GM12865 (cell line): ENCODE measurements at places on chromosomes 7 and 10.

GRCh38 chr10:11331726-11332125, 279.7 kb downstream of the USP6NL start:
- DNase-seq: no peak

GRCh38 chr10:122962405-122962804, 8.4 kb upstream of the C10orf88 start:
- no peak for DNase-seq

DNA sequence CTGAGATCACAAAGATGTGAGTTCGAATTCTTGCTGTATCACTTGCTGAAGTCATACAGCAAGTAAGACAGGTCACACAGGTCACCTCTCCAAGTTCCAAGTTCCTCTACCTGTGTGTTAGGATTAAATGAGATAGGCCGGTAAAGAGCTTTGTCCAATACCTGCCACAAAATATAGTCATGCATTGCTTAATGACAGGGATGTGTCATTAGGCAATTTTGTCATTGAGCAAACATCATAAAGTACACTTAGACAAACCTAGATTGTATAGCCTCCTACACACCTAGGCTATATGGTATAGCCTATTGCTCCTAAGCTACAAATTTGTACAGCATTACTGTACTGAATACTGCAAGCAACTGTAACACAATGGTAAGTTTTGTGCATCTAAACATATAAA, 469.4 kb downstream of the KCNMA1 start:
- DNase-seq: no peak

GRCh38 chr10:34186745-34187144, 628.4 kb downstream of the PARD3 start:
- no peak for DNase-seq

DNA sequence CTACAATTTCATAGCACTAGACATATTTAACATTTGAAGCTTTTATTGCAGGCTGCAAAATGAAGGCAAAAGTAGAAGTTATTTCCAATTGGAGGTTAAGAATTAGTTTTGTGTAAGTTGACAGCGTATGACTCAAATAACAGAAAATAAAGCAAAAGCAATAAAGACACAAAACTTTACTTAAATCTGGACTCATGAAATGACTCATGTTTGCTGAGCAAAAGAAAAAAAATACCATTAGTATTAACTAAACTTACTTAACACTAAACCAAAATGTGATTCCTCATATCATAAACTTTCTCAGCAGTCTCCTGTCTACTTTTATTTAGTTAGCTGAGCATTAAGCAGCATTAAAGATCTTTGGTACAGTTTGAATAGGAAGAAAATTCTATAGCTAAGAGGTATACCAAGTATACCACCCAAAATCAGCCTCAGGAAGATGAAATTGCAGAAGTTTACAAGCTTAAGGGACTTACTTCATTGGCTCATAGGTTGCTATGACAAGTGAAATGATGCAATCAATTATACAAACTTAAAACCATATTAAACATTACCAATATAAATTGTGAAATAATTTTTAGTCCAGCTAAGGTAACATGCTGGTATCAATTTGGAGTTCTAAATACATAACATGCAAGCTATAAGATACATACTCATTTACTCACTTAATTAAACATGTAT, 1131.4 kb downstream of the XPNPEP1 start:
- no peak for DNase-seq

DNA sequence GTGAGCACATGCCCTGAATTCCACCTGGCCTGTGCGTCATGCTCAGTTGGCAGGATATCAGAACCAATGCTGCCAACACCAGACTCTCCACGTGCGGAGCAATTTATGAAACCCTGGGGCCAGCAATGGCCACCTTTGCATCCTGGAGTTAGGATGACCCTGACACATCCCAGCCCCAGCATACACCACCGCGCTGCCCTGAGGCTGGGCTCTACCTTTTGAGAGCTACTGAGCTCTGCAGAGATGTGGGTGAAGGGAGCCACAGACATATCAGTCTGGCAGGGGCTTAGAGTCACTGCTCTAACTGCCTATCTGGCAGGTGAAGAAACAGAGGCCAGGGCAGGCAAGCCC, 41.9 kb downstream of the SYPL1 start:
- DNase-seq: no peak

- DNase-seq: no peak
These were observed 890.3 kb upstream of the AUTS2 start for GRCh38 chr7:68707958-68708357.

- no peak for DNase-seq
These were observed 47.2 kb upstream of the SEMA3E start for GRCh38 chr7:83696101-83696500.

- no peak for DNase-seq
These were observed 172.6 kb downstream of the LRRTM3 start for GRCh38 chr10:67098461-67098860.

DNA sequence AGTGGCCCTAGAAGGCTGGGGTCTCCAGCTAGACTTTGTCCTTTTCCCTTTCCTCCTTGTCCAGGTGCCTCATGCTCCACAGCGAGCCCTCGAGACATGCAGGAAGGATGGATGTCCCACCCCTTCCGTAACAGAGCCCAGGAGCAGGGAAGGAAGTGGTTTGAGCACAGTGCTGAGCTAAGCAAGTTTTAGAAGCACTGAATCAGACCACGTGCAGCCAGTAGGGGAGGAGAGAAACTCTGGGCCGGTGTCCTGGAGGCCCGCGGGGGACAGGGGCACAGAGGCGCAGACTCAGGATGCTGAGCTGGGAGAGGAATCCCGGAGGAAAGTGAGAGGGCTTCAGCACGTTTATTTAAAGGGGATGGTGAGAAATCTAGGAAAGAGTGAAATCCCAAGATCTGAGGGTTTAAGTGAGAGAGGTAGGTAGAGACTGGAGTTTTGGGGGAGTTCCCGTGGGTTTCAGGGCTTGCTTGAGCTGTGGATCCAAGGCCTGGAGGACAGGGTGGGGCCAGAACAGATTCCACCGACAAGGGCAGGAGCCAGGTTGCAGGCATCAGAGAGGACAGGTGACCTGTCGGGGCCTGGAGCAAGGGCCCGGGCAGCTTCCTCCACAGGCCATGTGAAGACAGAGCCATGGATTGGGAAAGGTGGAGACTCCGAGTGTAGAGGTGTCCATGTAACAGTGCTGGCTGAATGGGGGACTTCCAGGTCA, 4.4 kb upstream of the IRF5 start:
- DNase-seq: peak; percentile 92

GRCh38 chr10:102542800-102543418, 39.1 kb downstream of the SUFU start:
- DNase-seq: no peak

GRCh38 chr7:4751398-4751947, 23.9 kb upstream of the AP5Z1 start:
- no peak for DNase-seq

DNA sequence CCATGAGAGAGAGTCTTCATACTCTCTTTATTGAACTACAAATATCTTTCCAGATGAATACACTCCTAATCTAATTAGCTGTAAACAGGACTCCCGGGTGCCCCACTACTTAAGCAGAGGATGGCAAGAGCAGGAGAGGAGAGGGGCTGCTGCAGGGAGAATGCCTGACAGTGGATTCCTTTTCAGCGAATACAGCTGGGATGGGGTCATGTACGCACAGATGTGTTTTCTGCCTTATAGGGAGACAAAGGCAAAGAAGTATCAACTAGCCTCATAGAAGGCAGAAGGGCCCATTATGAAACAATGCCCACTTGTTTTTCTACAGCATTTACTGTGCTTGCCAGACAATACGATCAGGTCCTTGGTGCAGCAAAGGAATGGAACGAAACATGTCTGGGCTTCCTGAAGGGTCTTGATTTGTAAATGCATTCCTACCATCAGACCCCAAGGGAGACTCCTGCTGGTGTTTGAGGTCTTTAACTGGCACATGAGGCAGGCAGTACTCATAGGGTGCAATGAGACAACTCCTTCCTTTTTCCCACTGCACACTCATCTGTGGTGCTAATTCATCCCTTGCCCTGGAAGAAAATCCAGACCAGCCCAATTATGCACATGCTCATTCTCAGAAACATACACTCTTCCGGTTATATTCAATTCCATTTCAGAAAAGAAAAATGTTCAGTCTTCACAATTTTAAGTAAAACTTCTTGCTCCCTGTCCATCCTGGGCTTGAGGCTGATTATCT, 117.1 kb downstream of the AOAH start:
- DNase-seq: no peak

DNA sequence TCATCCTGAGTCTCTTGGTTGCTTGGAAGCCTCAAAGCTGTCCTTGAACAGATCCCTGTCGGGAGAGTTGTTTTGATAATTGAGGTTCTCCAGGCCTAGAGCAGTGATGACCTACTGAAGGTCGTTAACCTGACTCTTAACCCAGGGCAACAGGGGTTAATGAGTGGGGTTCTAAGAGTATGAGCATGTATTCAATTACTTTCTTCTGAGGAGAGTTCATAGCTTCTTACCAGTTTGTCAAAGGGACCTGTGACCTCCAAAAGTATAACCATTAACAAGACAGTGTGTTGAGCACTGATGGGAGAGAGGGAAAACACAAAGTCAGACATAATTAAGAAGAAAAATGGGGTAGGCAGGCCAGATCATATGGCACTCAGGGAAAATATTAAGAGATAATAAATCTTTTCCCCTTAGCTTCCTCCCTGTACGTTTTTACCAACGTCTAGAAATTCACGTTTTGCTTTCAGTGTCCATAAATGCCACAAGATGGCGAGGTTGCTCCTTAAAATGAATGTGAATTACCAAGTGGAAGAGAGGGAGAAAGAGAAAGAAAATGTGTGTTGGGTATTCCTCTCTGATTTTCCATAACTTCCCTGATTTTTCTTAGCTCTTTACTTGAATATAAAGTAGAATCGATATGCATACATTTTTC, 97.6 kb downstream of the SUGCT start:
- DNase-seq: peak; percentile 69

- no peak for DNase-seq
These were observed 106.1 kb downstream of the PPP1R3A start for GRCh38 chr7:113812591-113813255.

GRCh38 chr10:67385089-67385488, 310.9 kb downstream of the CTNNA3 start:
- DNase-seq: no peak

DNA sequence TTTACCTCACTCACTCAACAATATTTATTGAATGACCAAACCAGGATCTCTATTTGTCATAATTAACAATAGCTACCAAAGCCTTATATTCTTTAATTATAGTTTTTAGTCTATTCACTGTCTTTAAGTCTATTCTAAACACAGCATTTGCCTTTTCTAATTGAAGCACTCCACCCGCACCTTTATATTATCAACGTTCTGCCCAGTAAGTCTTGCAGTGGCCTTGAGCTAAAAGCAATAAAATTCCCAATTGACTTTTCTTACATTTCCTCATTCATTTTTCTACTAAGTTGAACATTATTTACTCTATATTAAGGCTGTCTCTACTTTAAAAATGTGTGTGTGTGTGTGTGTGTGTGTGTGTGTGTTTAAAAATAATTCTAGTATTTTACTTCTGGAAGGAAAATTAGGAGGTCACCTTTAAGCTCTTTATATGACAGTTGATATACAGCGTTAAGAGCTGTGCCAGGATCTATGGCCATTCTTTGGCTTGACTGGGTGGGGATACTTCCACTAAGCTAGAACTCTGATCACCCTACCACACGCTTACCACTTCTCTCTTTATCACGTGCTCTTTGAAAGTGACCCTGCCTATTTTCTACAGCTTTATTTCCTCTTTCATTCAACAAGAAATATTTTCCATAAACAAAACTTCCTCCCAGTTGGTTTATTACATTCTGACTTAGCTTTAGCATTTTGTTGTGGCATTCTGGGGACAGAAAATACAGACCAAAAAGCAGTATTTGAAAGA, 8.8 kb downstream of the PAPSS2 start:
- DNase-seq: no peak

- no peak for DNase-seq
These were observed 473.1 kb downstream of the KIF20B start for GRCh38 chr10:90174531-90174930.

GRCh38 chr10:78658645-78659597, 409.8 kb upstream of the ZMIZ1 start:
- peak; percentile 48 for DNase-seq

DNA sequence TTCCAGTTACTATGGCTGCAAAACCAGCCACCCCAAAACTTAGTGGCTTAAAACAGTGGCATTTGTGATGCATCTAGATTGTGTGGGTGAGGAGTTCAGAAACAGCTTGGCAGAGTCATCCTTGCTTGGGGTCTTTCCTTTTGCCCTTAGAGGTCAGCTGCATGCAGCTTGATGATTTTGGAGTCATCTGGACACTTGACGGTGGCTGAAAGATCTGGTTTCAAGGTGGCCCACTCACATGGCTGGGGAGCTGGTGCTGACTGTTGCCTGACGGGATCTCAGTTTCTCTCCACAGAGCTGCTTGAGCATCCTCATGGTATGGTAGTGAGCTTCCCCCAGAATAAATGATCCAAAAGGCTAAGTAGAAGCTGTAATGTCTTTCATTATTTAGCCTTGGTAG, 191.3 kb upstream of the GALNT17 start:
- DNase-seq: no peak

DNA sequence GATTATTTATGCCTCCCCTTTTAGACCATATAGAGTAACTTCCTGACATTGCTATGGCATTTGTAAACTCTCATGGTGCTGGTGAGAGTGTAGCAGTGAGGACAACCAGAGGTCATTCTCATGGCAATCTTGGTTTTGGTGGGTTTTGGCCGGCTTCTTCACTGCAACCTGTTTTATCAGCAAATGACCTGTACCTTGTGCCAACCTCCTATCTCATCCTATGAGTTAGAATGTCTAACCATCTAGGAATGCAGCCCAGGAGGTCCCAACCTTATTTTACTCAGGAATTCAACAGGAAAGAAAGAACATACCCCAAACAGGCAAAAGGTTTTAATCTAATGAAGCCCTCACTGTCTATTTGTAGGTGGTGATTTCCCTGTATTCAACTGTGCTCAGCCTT, 205.4 kb upstream of the YAE1 start:
- DNase-seq: no peak

DNA sequence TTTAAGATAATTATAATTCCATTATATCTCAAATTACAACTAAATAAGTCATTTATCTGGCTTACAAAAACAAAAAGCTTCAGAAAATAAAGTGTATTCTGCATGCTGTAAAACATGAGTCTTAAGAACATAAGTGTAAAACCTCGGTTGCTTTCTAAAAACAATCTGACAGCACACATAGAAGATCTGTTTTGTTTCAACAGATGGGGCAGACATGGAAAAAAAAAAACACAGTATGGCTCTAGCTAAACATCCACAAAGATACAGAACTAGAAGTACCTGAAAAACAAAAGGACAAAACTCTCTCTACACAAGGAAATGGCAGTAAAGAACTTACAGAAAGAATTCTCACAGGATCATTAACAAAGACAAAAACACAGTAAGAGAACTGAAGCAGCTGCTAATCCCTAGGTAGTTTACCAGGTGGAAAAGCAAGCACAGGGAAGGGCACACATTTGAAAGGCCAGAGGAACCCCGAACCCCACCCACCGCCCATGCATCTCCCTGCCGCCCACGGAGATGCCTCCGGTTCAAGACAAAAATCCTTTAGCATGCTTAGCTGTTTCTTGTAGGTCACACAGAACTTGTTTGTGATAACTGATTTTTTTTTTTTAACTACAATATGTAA, 42.5 kb downstream of the DLD start:
- no peak for DNase-seq
